ENCODE measurements at places on chromosomes 2 and 18.

DNA sequence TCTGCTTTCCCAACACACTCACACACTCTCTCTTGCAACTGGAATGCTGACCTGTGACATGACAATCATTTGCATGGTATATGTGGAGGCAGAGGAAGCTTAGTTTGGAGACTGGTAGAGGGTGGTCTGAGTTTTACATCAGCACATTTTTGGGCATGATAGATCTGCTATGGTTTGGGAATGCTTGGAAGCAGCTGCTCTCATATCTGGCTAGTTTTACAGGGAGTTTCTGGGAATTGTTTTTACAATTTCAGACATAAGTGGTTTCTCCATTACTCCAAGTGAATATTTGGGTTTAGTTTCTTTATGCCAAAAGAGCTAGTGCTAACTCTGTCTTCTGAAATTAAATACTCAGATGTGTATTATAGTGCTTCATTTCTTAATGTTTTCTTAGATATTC lies 977.6 kb downstream of the SUCLG1 start:
- DNase-seq = no peak

DNA sequence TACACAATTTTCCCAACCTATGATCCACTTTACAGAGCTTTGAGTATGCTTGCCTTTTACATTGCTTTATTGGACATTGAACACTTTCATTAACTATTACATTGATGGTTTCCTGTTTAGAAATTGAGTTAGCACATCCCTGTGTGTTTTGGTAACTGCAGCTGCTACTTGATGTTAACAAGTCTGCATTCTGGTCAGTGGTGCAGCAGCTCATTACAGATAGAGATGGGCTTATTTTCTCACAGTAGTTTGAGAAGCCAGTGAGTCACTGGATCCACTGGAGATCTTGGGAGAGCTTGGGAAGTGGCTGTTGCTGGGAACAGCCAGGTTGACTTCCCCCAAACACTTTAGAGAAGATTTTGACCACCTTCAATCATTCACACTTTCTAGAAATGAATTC lies 150.5 kb downstream of the ARHGAP15 start:
- DNase-seq = no peak

- DNase-seq = no peak
Observed at GRCh38 chr2:10521356-10522169, 73.4 kb upstream of the ODC1 start.

- DNase-seq = no peak
Observed at GRCh38 chr2:65922030-65922429, 489.6 kb upstream of the SPRED2 start.

GRCh38 chr18:77341527-77342325 lies 92.1 kb downstream of the GALR1 start:
- no peak for DNase-seq

DNA sequence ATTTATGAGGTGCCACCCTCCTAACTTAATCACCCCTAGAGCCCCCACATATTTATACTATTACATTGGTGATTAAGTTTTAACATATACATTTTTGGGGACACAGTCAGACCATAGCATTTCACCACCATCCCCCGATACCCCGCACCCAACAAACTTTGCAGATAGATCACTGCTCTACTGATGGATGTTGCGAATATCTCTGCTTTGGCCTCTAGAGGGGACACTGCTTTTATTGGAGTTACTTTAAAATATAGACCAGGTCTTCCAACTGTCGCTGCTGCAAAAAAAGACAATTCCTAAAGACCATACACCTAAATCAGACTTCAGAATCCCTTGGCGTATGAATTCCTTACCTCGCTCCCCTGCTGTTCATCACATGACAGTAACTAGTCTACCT lies 115.8 kb upstream of the FSHR start:
- DNase-seq = no peak

DNA sequence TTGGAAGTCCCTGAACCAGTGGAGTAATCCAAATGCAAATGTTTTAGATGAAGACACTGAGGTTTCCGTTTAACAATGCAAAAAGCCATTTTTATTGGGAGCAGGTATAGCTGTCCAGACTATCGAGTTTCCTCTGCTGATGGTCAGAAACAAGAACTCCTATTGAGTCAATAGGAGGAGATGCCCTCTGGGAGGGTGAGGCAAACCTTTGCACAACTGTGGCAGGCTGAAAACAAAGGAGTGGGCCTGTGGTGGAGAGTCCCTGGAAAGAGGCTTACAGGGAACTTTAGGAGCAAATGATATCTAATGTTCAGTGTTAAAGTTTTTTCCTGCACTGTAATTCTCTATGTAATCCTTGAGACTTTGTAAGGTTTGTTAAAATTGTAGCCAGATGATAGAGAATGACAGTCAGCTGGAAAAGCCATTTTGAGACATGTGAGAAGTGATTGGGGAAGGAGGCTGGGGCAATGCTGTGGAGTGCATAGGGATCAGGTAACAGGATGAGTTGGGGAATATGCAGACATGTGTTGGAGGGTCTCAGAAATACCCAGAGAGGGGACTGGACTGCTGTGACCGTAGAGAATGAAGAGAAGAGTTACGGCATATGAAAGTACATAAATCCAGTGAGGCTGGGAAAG lies 15.1 kb upstream of the EML4 start:
- no peak for DNase-seq

DNA sequence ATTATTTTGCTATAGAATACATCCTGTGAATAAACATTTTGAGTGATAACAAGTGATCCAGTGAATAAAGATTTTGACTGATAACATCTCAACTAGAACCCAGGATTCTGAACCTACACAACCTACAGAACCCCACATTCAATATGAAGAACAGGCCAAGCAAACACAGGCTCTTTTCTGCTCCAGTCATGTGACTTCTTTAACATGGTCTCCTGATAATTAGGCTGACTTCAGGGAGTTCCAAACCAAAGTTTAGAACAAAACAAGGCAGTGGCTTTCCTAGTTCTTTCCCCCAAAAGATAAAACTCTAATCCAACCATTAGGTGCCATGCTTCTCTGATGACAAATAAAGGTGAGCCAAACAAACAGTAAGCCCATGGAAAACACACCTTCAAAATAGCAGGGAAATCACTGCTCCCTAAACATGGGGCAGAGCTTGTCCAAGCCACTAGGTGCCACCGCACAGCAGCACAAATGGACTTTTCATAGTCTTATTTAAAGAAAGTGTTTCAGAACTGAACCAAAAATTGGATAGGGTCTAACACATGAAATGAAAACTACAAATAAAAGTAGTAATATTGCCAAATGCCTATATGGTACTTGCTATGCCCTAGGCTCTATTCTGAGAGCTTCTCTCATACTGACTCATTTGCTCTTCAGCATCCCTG lies 95.3 kb downstream of the EVA1A start:
- DNase-seq = no peak

DNA sequence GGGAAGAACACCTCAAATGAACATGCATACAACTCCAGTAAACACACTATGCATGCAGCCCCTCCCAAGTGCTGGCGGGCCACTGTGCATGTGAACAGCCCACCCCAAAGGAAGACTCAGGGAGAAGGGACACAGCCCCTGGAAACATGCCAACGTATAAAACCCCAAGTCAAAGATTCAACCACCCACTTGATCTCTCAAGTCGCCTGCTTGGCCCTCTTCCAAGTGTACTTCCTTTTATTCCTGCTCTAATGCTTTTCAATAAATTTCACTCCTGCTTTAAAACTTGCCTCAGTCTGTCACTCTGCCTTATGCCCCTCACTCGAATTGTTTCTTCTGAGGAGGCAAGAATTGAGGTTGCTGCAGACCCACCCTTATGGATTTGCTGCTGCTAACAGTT lies 139.1 kb downstream of the C1D start:
- DNase-seq = no peak

- no peak for DNase-seq
Observed at GRCh38 chr2:82993609-82994008, 1465.5 kb downstream of the SUCLG1 start.

DNA sequence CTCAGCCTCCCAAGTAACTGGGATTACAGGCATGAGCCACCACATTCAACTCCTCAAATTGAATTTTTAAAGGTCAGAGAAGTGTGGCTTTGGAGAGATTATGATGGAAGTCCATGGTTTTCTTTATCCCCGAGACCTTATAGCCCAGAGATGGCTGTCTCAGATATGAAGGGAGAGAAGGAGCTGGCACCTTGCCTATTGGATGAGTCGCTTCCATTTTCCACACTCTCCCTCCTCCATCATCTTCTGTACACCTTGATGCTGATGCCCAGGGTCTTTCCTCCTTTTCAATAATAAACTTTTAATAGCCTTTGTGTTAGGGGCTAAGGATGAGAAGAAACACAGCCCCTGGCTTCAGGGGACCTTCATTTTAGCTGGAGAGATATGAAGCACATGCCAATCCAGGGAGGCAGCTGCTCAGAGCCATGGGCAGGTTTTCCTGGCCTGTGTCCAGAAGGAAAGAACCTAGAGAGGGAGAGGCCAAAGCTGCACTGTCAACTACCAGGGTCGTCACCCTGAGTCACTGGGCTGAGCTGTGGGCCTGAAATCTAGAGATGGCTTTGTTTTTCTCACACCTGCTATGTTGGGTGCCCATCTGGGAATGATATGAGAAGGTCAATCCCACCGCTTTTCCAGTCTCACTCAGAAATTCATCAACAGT lies 146.0 kb upstream of the SERTAD2 start:
- DNase-seq = no peak

- DNase-seq = no peak
Observed at GRCh38 chr18:77784759-77785379, 535.2 kb downstream of the GALR1 start.

GRCh38 chr2:48849770-48850169 lies 94.2 kb upstream of the LHCGR start:
- no peak for DNase-seq

- DNase-seq = no peak
Observed at GRCh38 chr2:147913701-147914480, 69.1 kb downstream of the ACVR2A start.

GRCh38 chr18:67282796-67283195 lies 233.7 kb downstream of the DSEL start:
- DNase-seq = no peak

GRCh38 chr2:3154146-3154545 lies 223.5 kb downstream of the EIPR1 start:
- DNase-seq = no peak

GRCh38 chr18:11467611-11468010 lies 141.8 kb upstream of the SLC35G4 start:
- DNase-seq = no peak

DNA sequence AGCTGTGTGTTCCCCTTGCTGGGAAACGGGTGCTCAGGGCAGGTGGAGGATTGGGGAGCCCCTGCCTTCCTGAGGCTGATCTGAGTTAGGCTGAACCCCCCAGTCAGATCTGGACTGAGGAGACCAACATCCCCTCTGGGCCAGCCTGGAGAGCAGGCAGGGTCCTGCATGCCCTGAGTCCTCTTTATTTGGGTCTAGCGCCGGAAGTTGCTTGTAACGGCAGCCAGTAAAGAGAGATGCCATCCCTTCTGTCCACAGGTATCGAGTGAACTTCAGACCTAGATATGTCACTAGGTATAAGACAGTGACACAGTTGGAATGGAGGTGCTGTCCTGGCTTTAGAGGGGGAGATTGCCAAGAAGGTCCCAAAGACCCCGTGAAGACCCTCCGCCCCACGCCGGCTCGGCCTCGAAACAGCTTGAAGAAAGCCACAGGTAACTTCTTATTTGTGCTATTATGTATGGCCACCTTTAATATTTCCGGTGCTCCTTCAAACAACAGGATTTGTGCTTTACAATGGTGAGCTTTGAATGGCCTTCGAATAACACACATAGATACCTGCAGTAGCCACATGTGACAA lies 38.0 kb downstream of the EMILIN2 start:
- no peak for DNase-seq

DNA sequence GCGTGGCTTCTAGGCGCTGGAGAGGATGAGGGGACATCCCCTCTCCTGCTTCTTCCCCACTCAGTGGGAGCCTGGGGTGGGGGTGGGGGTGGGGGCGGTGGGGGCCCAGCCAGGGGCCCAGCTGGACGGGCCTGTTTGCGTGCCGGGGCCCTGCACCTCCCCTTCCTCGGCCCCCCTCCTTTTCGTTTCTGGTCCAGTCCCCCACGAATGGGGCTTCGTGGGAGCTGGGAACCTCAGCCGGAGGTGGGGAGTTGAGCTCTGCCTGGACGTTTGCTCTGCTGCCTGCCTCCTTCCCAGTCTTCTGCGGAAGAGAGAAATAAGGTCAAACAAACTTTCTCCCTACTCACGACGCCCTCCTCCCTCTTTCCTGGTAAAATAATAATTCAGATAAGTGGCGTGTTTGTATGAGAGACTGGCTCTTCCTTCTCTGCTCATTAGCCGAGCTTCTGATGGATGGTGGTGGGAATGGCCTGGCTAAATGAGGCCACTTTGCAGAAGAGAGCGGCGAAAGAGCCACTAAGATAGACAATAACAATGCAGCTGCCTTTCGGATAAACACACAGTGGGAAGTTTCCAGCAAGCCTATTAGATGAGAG lies 782 bp downstream of the MTA3 start:
- no peak for DNase-seq

DNA sequence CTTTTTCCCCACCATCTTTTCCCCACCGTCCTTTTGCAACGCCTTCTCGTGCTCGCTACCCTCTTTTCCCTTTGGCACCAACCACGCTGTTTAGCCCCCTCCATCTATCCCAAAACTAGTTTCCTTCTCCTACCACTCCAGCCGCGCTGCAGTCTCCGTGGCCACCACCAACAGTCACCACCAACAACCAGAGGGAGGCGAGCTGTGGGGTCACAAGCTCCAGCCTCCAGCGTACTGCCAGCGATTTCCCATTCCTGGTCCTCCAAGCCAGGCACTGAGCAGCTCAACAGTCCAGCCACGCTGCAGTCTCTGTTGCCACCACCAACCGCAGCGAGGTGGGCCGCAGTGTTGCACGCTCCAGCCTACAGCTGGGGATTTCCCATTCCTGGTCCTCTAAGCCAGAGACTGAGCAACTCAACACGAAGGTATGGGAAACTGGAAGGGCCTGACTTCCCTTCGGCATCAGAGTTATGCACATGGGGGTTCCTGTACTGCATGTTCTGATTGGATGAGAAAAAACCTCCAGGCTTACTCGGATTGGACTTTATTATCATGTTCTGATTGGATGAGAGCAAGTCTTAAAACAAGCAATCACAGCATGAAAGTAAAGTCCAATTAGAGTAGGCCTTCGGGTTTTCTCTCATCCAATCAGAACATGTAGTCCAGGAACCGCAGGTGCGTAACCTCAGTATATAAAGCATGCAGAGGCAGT lies 42.3 kb upstream of the IMP4 start:
- DNase-seq = no peak

DNA sequence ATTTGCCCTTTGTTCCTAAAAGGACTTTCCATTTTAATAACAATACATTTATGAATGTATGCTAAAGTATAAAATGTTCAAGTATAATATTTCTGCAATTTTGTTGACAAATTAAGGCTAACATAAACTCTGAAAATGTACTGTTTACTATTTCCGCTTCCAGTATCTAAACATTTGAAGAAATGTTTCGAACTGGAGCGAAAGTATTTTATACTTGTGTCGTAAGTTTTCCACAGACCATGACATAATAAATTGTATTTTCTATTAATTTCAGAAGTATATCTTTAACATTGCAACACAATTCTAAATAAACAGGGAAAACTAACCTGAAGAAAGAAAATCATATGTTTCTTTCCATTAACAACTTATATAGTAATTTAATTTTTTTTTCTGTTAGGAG lies 146.3 kb downstream of the CALCRL start:
- no peak for DNase-seq

Data from activated CD8-positive, alpha-beta memory T cell treated with anti-CD3 and anti-CD28 coated beads for 24 hours (primary cell).